ENCODE measurements at places on chromosomes 12 and 14.

GRCh38 chr12:46205294-46205693, 63.5 kb downstream of the SLC38A1 start:
- DNase-seq: no peak

DNA sequence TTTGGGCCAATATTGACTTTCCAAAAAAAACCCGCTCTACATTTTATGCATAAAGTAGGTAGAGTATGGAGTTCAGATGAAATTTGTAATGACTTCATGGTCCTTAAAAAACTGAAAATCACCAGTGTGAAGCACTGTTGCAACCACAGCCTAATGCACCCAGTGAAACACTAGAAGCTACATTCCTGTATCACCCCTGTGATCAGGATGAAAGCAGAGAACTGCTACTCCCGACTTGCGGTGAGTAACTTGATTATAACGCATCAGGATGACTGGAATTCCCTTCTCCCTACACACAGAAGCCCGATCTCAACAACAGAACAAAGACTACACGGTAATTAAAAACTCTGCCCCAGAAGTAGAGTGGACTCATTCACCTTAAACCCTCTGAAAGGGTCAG, 33.8 kb downstream of the SPTB start:
- DNase-seq: no peak

- no peak for DNase-seq
Observed at GRCh38 chr14:75495882-75496281, 26.4 kb upstream of the BATF start.

DNA sequence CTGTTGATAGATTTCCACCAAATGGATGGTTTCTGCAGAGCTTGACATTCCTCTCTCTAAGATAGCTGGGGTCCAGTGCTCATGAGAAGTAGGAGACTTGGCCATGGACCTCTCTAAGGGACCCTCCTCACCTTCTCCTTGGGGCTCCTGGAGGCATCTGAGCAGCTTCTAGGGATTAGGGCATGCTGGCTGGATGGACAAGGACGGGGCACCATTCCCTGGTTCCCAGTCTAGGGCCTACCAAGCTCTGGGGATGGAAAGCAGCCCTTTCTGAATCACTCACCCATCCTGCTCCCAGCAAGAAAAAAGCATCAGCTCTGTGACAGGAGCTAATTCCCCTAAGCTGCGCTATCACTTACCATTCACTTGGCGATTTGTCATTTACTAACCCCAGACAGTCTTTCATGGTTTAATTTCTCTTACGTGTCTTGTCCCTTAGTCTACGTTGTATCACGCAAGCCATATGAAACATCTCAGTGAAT, 39.5 kb downstream of the VWF start:
- DNase-seq: no peak

DNA sequence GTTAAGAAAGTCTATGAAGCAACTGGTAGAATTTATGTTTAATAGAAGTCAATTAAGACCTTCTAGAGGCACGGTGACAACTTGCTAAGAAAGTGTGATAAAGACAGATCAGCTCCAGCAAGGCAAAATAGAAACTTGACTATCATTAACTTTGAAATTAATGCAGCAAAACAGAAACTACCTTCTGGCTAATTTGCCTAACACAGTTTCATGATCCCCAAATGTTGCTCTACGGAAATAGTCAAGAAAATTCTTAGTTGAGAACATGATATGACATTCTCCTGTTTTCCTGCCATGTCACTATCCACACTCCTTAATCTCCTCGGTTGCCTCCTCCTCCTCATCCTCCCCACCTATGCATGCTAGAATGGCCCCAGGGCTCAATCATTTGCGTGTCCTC, 4.2 kb downstream of the DENND5B start:
- no peak for DNase-seq

GRCh38 chr14:90383731-90384542, 12.9 kb upstream of the CALM1 start:
- DNase-seq: peak; percentile 52

GRCh38 chr14:49770212-49770817, 2.4 kb downstream of the KLHDC2 start:
- no peak for DNase-seq

DNA sequence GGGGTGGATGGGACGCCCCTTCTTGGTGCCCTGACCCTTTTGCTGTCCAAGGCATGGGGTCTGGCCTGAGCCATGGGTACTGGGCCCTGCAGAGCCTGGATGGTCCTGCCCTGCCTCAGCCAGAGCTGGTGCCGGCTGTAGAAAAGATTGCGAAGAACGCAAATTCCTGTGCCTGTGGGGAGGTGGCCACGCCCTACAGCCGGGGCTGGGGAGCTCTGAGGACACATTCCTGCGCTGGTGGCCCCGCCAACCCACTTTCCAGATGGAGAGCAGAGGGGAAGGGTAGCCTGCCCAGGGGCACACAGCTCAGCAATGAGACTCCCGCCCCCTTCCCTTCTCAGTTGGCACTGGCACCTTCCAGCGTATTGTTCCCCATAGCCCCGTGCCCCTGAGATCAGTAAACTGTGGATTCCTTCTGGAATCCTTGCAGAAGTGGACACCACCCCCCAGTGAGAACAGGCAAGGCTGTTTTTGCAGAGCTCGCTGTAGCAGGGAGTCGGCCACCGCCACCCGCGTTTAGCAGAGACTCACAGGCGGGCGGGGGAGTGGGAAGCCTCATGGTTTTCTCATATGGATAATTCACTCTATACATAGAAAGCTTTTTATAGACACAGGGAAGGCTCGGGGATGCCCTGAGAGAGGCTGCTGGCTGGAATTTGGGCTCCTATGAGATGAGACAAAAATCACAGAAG, 8.6 kb downstream of the INF2 start:
- DNase-seq: no peak

DNA sequence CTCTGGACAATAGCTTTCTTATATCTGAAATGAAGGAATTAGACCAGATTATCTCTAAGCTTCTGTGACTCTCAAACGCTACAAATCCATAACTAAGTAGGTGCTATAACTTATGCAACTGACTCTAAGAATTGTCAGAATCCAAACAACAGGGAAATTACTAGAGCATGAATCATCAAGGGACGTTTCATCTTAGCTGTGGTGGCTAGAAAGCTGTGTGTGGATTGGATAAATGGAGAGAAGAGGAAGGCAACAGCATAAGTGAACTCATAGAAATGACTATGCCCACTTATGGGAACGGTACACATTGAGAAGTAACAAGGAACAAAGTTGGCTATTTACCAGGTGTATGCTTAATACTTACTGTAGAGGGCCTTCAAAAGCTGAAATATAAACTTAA, 96.0 kb upstream of the NEDD1 start:
- no peak for DNase-seq

- DNase-seq: no peak
Observed at GRCh38 chr14:66498311-66498710, 9.6 kb upstream of the GPHN start.

DNA sequence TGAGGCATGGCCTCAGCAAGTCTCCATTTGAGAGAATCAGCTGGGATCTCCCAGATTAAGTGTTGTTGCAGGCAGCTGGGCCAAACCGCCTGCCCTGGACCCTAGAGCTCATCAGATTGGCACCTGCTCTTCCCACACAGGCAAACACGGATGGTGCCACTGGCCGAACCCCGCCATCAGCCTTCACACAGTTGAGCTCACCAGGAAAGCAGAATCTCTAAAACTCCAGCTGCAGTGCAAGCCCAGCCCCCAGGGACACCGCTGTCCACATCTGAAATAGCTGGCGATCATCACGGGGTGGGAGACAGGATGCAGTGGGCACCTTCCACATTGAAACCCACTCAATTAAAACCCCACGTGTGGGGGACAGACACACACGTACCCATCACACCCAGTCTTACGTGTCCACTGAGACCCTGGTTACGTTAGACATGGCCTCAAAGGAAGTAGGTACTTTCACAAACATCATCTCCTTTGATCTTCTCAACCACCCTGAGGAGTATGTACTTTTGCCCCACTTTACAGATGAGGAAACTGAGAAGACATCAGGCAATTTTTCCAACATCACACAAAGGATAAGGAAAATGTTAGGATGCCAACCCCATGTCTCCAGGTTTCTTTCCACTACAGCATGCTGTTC, 88.8 kb downstream of the SINHCAF start:
- DNase-seq: no peak

DNA sequence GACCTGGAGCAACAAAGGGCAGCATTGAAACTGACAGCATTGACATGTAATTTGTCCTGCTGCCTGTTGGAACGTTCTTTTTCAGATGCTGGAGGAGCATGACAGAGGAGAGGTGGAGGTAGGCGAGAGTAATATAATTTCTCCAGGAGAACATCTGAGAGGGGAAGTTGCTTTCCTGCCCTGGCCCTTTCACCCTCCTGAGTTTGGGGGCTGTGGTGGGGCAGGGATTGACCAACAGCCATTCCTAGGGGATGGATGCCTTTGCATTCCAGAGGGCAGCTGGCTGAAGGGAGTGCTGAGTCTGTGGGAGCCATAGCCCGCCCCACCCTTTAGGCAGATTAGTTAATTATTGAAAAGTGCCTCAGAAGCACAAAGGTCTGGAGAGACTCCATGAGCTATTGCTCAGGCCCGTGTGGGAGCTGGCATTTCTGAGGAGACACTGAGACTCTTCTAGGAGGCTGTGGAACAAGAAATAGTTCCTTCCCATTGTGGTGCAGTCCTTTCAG, 73.5 kb downstream of the ARF6 start:
- DNase-seq: no peak

DNA sequence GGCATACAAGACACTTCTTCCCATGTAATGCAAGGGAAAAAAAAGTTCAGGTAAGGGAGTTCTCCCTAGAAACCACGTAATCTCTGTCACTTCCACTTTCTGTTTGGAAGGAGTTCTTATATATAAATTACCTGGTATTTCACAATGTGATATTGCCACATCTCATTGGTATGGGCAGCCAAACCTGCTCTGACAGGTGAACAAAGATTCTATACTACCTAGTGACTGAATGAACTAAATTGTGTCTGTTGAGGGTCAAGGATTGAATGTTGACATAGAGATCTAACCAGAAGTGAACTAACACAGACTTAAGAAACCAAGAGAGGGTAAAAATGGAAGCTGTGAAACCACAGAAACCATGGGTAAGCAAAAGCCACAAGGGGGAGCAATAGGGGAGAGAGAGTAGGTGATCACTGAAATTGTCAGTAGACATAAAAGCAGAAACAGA, 161.3 kb downstream of the RPL10L start:
- DNase-seq: no peak

- DNase-seq: no peak
Observed at GRCh38 chr14:90666571-90666970, 149.7 kb downstream of the TTC7B start.

- DNase-seq: no peak
Observed at GRCh38 chr12:131795064-131795463, 33.1 kb upstream of the MMP17 start.

DNA sequence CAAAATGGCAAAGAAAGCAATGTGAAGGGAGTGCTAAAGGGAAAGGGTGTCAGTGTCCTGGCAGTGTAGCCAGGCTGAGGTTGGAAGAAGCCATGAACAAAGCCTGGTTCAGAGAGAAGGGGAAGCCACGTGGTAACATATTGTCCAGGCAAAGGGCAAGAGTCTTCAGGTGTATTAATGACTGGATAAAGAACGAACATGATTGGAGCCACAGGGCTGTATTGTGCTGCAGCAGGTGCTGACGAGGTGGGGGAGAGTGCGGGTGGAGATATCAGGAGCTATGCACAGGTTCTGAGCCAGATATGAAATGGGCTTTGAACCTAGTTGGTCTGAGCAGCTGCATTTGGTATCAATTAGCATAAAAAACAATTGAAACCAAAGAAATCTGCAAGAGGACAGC, 18.6 kb upstream of the EMP1 start:
- no peak for DNase-seq

DNA sequence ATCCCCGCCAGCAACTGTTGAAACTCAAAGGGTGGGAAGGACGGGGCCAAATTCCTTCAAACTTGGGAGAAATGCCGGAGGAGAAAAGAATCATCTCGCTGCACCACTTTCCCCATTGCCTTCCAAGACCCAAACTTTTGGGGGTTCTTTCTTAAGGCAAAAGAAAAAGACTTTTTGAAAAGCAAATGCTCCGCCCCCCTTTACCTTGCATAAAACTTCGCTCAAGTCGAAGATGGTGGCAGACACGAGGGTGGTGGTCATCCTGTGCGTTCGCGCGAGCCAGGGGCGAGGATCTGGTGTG, 239 bp downstream of the ZFP36L1 start:
- DNase-seq: no peak

DNA sequence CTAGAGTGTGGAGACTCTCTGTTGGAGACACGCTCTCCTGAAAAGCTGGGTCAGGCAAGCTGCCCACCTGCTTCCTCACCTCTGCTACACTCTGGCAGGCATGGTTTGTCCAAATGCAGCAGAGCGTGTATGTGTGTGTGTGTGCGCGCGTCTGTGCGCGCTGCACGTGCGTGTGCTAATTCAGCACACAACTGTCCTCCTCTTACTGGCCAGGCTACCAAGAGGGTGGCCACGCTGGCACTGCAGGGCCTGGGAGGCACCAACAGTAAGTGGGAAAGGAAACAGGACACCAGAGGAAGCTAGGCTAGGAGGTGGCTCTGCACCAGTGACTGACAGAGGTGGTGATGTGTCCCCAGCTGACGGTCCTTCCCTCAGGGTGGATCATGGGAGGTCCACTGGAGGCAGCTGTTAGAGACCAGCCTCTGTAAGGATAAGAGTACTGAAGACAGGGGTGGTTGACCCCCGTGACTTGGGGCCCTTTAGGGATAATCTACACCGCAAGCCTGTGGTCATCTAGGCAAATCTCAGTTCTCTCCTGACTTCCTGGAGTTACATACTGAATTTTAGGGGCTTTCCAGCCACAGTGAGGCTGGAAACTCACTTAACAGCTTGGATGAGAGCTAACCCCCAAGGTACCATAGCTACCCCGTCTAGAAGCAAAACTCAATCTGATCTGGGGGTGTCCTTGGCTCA, 15.6 kb upstream of the TFCP2 start:
- DNase-seq: no peak

DNA sequence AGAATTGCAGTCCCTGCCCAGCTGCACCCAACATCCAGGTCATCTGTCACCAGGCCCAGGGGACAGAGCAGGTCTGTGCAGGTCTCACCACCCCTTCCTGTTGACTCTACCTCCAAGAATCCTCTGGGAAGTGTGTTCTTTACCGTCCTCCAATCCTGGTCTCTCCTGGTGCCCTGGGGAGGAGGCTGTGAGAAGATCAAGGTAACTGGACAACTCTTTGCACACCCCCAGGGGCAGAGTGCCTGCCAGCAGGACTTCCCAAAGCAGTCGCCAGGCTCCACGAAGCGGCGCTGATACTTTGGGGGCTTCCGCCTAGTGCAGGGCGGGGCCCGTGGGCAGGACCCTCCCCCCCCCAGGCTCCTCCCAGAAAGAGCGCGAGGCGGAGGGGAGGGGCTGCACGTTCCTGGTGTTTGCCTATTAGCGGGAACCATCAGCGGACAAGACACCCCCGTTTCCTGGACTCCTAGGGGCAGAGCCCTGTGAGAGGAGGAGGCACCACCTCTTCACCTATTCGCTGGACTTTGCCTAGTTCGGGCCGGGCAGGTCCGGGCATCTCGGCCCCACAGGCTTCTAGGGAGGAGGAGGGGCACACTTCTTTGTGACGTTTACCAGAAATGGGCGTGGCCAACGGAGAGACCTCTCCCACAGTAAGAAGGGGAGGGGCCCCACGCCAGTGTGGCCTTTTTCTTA, 918.0 kb downstream of the AACS start:
- no peak for DNase-seq

Data from activated CD4-positive, alpha-beta T cell treated with anti-CD3 and anti-CD28 coated beads, Interleukin-2, amount 50 U/mL, for 1 hour (primary cell).